Central memory CD4-positive, alpha-beta T cell (primary cell): ENCODE measurements at places on chromosomes 11 and 22.

DNA sequence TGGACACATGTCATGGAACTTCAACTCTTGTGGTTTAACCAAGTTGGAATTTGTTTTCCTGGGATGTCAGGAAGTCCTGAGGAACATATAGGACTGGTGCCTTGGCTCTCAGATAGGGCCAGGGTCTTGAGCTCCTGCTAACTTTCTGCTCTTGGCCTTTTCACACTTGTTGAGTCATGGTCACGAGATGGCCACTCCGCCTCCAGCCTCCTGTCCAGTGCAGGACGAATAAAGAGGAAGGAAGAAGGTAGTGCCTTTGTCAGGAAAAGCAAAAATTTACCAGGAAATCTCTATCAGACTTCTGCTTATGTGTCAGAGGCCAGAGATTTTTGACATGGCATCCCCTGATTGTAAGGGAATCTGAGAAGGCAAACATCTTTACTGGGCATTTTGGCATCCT, 89.1 kb upstream of the ARHGAP20 start:
- DNase-seq = no peak

GRCh38 chr11:96038046-96038445, 114.1 kb upstream of the MTMR2 start:
- DNase-seq = no peak

- no peak for DNase-seq
Observed at GRCh38 chr11:33723238-33723881, 12.9 kb downstream of the CD59 start.

GRCh38 chr11:17526326-17526725, 17.9 kb downstream of the USH1C start:
- no peak for DNase-seq

DNA sequence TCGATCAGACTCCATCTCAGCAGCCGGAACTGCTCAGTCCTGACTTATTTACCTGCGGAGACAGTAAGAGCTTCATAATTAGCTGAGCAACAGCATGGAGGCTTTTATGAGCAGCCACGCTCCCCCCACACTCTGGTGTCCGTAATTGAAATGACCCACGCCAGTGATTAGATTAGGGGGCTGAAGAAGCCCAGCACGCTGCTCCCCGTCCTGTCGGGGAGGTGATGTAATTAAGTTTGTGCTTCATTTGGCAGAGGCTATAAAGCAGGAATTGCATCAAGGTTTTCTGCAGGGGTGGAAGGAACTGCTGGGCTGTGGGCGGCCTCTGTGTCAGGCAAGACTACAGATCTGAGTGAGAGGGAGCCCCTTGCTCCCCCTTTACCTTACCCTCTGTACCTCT, 22.8 kb upstream of the HTR3A start:
- DNase-seq = no peak
